ENCODE measurements at places on chromosomes 1 and 21.
A peak's percentile ranks its signal among the peaks of the same experiment; 100 is the strongest.

DNA sequence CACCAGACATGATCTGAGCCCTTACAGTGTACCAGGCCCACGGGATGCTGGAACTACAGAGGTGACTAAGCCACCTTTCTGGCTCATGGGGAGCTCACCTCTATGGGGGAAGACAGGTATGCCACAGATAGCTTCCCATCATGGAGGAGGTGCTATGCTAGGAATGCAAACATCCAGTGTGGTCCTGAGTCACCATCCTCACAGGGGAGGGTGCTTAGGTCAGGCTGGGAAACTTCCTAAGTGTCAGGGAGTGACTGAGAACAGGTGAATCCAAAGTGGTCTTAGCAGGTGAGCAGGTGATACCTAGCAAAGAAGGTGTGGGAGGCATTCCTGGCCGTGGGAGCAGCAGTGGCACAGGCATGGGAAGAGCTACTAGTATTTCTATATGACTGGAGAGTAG, 8.6 kb upstream of the RASSF5 start:
- no peak for DNase-seq

DNA sequence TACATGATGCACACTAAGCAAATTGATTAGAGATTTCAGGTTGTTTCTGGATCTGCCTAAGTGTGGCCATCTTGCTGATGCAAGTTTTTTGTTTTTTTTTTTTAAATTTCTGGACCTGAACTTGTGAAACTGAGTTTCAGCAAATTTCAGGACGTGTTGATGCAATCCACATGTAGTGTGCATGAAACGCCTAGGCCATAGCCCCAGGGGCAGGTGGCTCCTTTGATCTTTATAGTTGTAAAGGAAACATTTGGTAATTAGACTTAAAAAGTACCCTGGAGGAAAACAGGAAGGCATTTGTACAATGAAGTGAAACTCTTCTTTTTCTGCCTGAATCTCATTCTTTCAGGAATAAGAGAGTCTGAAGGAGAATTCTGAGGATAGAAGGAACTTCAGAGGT, 162.2 kb upstream of the LHX8 start:
- DNase-seq: no peak

- DNase-seq: no peak
These were observed 437.6 kb downstream of the PRDM2 start for GRCh38 chr1:14137411-14138134.

DNA sequence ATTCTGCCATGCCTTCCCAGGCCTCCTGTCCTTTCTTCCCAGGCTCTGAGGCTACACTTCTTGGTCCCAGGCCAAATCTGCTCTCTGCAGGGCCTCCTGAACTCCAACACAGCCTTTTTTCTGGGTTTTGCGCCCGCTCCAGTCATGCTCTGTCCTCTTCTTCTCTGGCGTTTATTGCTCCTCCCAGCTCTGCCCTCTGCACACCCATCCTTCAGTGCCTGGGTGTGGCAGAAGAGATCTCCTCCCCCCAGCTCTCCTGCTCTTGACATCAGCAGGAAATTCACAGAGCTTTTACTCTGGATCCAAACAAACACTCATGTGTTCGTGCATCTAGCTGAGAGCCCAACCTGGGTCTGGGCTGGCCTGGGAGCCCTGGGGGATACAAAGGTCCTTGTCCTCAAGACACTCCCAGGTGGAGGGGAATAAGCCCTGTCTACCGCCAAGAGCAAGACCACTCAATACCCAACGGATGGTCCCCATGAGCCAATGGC, 22.9 kb upstream of the EPS8L3 start:
- DNase-seq: no peak

DNA sequence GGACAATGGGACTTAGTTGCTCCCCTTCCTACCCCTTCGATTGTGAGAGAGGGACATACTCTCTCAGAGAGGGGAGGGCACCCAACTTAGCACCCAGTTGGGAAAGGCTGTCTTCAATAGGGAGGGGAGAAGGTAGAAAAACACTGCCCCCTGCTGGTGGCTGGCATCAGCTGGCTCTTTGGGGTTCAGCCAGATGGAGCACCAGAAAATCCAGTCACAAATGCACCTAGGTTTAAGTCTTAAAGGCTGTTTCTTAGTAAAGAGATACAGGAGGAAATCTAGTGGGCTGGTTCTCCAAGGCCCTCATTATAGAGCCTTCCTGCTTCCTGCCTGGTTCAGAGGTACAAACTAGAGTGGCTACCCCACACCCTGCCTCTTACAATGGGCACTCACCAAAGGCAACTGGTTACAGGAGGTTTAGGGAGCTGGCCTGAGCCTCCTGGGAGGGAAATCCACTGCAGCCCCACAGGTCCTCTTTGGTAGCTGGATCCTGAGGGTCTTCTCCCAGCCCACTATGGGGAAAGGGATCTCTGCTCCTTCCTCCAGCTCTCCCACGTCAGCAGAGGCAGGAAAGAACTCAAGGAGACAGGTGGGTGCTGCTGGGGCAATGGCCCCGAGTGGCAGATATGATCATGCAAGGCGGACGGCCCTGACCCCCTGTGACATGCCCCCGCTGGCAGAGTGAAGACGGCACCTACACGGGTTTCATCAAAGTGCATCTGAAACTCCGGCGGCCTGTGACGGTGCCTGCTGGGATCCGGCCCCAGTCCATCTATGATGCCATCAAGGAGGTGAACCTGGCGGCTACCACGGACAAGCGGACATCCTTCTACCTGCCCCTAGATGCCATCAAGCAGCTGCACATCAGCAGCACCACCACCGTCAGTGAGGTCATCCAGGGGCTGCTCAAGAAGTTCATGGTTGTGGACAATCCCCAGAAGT, 28.3 kb downstream of the EIF2D start:
- DNase-seq: peak; percentile 56

- no peak for DNase-seq
These were observed 131.2 kb downstream of the URB2 start for GRCh38 chr1:229757226-229757625.

GRCh38 chr1:185157599-185158412, 839 bp downstream of the SWT1 start:
- no peak for DNase-seq

DNA sequence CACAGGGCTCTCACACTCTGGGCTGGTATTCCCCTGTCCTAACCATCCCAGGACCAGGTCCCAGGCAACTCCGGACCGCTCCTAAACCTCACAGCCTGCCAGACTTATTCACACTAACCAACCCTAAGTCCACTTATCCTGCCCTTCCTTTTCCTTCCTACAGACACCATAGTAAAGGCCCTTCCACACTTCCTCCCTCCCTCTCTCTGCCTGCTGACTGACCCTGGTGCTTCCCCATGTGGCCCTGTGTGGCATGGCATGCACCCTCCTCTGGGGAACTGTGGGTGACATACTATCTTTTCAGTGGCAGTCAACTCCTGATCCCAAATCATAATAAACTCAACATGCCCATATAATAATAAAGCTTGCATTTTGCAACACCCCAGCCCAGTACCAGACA, 155.1 kb upstream of the DNAH14 start:
- no peak for DNase-seq

DNA sequence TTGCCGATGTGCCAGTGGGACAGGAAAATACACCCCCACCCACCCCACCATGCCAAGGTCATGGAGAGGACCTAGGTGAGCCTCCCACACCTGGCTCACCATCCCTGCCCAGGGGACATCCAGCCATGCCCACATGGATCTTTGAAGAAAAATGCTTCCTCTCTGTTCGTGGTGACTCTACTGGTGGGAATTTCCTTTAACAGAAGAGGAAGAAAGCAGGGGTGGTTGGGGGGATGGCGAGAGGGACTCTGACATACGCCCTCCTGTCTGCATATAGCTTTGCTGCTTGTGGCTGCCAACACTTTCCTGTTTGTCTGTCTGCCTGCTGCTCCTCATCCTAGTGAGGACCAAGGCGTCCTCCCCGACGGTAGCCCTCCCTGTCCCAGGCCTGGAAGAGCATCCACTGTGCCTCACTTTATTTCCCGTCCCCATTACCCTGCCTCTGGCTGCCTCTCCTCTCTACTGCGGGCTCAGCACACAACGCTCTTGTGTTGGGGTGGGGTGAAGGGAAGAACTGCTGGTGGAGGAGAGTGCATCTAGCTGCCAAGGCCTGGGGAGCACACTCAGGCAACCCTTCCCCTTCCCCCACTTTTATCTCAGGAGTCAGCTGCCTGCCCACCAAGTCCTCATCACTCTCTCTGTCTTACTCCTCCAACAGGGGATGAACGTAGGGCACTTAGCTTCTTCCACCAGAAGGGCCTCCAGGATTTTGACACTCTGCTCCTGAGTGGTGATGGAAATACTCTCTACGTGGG, 2.5 kb downstream of the SEMA4A start:
- no peak for DNase-seq

GRCh38 chr1:186082235-186082937, 292.7 kb downstream of the TPR start:
- peak; percentile 95 for DNase-seq

DNA sequence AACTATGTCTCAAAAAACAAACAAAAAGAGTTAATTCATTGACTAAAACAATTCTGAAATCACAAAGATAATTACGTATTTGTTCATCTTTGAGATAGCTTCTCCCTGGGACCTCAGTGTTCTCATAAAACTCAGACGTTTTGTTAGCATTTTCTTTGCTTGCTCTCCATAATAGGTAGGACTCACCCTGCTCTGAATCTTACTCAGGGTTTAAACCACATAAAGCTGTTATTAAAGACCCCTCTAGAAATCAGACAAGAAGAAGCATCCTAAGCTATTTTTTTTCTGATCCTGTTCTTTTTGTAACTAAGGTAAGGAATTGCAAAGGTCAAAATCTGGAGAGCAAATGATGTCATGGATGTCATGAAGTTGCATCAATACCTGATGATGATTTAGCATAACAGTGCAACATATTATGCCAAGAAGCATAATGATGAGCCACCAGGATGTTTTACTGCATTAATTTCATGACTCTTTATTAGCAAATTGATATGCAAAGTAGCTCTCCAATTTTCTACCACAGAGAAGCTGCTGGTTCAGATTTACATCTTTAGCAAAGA, 2.4 kb downstream of the FBXO42 start:
- DNase-seq: no peak

GRCh38 chr21:16279731-16280581, 550.2 kb downstream of the USP25 start:
- no peak for DNase-seq

DNA sequence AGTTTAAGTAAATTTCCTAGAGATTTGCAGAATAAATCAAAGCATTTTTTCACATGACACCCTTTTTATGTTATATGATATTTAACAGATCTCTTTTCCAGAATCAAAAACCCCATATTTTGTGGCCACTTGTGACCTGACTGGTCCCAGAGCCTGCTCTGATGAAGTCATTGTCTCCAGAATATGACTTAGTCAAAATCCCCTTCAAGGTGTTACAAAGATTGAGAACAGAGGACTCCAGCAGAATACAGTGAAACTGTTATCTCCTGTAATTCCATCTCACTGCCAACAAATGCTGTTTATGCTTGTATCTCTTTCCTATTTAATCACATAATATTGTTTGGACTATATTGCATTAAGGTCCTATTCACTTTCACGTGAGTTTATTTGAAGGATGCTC, 25.6 kb downstream of the RGS1 start:
- DNase-seq: no peak

GRCh38 chr1:65493802-65494201, 73.3 kb downstream of the LEPR start:
- DNase-seq: no peak

GRCh38 chr21:44911384-44912157, 9.1 kb downstream of the ITGB2 start:
- peak; percentile 78 for DNase-seq

DNA sequence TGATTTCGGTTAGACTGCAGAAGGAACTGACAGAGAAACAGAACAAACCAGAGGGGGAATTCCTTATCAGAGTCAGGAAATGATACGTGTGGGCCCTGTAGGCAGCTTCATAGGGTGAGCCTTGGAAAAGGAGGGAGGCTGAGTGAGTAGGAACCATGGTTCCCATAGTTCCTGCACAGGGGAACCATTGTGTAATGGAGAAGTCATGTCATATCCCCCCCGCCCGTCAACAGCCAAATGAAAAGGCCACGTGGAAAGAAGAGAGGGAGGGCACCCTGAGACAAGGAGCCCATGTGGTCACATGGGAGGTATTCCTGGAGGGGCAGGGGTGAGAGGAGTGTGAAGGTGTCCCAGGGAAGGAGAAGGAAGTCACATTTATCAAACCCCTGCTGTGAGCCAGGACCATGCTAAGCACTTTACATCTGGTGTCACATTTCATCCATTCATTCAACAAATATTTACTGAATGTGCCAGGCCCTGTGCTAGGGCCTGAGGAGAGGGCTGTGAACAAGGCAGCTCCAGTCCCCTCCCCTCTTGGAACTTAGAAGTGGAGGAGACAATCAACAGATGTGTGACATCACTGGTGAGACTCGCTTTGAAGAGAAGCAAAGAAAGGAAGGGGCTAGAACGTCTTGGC, 15.7 kb upstream of the FGR start:
- no peak for DNase-seq

- peak; percentile 78 for DNase-seq
These were observed 5.1 kb upstream of the ELAVL4 start for GRCh38 chr1:50103615-50104081.
